ENCODE measurements at places on chromosomes 12 and 14.
A peak's percentile ranks its signal among the peaks of the same experiment; 100 is the strongest.

- DNase-seq: no peak
Observed at GRCh38 chr12:59472273-59472672, 123.6 kb upstream of the SLC16A7 start.

DNA sequence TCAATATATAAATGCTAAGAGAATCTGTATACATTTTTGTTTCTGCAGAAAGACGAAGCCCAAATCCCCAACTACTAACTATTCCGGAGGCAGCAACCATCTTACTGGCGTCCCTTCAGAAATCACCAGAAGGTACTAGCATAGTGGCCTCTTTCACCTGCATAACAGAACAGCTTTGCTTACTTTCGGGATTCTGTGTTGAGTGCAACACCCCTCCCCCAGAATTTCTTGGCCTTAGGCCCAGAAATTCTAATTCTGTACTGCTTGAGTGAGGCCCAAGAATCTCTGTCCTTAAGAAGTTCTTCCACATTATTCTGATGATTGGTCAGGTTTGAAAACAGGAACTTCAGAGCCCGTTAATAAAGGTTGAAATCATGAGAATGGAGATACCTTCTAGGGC is 2.9 kb downstream of the SPX start:
- no peak for DNase-seq

DNA sequence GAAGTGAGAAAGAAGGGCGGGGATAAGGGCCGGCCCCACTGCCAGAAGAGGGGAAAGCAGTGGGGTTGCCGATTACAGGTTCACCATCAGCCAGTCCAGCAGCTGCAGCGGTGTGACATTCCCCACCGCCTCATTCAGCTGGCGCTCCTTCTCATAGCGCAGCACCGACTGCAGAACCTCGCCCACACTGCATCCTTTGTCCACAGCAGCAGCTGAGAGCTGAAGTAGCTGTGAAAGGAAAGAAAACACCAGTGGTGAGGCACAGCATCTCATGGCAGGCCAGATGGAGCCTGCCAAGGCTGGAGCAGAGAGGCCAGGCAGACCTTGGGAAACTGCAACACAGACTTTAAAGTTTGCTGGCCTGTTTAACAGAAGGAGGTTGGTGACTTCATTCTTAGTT is 33.2 kb downstream of the AKAP3 start:
- DNase-seq: no peak

- no peak for DNase-seq
Observed at GRCh38 chr12:3361146-3361545, 129.9 kb upstream of the PRMT8 start.

- DNase-seq: peak; percentile 92
Observed at GRCh38 chr12:104189915-104190555, 25.5 kb upstream of the TXNRD1 start.

DNA sequence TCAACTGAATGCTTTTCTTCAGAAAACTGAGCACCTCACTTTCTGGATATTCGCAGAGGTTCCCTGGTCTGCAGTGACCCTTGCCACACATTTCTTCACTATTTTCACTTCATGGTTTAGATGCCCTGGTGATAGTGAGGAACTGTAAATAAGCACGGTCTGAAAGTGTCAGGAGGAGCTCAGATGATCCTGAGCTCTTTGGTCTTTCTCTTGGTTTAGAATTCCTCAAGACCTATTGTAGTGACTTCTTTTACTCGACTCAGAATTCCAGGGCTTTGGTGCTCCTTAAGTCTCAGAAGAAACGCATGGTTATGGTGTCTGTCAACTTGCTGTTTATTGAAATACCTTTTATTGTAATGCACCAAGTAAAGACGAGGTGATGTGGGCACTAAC is 84.0 kb downstream of the SAMD4A start:
- no peak for DNase-seq

DNA sequence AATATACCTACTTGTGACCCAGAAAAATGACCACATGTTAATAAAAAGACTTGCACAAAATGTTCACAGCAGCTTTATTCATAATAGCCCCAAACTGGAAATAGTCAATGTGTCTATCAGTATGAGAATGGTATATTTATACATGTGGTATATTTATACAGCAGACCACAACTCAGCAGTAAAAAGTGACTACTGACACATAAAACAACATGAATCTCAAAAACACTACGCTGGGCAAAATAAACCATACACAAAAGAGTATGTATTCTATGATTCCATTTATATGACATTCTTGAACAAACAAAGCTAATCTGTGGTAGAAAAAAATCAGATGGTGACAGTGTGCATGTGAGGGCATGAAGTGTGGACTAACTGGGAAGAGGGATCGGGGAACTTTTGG is 35.1 kb downstream of the ARF6 start:
- DNase-seq: no peak

DNA sequence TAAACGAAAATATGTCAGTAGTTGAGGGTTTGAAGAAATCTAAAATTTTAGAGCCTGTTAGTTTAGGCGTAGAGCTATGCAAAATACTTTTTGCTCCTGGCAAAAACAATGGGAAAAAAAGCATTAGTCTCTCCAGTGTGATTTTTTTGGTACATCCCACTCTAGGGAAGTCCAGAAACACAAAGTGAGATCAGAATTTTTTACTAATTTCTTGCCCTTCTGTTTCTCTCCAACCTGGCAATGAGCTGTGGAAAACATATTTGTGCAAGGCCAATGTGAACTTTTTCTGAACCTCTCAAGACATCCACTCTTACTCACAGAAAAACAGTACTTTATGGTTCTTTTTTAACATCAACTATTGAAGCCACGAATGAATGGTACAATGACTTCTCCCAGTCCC is 56.9 kb upstream of the DCN start:
- DNase-seq: no peak

DNA sequence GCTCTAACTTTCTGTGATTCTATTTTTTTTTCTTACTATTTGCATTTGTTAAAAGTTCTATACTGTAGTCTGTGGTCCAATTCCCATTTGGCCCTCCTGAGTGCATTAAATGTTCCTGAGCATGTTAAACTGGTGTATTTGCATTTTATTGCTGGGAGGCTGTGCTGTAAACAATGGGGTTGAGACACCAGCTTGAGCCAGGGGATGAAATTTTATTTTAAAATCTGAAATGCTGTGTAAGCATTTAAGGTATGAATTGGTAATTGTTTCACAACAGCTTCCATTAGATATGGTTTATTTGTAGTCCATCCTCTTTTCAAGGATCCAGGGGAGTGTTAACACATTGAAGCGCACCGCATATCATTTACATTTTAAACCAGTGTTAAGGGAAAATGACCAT is 89.9 kb upstream of the RFX4 start:
- DNase-seq: no peak

GRCh38 chr14:94769391-94770250 is at the start of gene GSC:
GSC (minus strand) TSS chr14:94770113; CDS start chr14:94770015, 98 bp downstream.
- DNase-seq: peak; percentile 63

DNA sequence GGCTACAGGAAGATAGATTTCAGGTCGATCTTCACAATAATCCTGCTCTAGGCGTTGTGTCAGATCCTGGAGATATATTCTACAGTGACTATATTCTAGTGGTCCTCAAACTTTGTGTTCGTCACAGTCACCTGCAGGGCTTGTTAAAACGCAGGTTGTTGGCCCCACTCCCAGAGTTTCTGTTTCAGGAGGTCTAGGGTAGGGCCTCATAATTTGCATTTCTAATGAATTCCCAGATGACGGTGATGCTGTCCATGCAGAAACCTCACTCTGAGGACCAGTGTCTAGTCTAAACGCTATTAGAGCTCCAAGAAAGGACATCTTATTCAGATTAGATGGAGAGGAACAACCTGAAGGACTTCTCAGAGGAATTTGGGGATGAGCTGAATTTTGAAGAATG is 13.2 kb upstream of the SLC6A13 start:
- DNase-seq: no peak

DNA sequence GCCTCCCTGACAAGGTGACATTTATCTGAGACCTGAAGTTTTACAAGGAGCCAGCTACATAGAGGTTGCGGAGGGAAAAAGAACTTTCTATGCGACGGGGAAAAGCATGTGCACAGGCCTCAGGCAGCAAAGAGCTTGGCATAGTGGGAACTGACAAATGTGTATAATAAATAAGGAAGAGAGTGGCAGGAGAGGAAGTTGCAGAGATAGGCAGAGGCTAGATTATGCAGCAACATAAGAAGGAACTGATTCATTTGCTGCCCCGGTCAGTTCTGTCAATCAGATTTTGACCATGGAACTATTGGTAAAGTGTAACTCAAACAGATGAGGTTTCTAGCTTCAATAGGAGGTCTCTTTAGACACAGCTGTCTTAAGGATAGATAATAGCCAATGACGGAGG is 33.7 kb upstream of the RIC8B start:
- DNase-seq: no peak

DNA sequence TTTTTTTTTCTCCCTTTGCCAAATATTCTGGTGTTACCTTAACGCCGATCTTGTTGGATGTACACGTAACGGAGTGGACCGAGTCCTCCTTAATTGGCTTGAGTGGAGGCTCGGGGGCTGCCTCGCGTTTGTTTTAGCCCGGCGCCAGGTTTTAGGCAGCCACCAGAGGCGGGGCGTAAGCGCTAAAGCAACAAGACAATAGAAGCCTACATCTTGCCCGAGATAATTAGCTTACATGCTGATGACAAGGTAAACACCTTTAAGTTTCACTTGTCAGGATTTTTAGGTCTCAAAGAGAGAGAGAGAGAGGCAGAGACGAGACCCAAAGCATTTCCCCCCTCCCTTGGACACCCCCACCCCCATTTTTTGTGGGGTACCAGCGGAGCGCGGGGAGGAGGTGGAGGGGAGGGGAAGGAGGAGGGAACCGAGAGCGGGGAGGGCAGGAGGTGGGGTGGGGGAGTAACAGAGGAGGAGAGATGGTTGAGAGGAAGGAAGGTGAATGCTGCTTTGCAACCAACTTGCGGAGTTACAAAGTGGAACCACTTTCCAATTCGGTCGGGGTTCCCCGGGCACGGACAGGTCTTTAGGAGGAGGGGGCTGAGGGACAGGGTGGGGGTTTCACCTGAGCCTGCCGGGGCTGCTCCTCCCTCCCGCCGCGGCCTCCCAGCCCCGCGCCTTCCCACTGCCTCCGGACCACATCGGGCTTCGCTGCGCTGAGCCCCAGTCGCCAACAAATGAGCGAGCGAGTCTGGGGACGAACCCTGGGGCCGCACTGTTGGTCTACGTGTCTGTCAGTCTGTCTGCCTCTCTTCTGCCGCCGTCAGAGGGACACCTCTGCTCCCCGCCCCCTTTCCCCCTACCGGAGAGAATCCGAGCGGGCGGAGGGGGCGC is at the start of gene NKX2-1:
Gene NKX2-1, minus strand, starts transcription at position 802 of the 891 bp plus-strand sequence. Its CDS starts 103 bp downstream, at position 699.
- DNase-seq: no peak

DNA sequence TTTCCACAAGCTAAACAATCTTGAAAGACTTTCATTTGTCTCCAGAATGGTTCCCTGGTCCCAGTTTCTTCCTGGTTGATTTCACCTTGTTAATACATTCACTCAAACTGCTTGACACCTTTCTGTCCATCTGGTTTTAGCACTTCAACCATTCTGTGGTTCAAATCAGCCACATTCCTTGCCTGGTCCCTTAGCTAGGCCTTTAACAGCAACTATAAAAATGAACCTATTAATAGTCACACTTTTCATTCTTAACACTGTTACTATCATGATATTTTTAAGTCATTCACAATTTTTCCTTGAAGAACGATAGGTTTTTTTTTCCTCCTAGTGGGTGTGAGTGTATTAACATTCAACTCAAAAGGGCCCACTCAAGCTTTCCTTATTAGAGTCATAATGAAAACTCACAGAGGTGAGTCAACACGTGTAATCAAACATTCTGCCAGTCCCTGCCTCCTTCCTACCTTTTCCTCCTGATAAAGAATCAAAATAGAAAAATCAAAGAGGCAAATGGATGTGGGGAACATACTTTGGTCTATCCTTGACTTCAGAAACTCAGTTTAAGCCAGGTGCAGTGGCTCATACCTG is 34.4 kb upstream of the CCNT1 start:
- DNase-seq: no peak

DNA sequence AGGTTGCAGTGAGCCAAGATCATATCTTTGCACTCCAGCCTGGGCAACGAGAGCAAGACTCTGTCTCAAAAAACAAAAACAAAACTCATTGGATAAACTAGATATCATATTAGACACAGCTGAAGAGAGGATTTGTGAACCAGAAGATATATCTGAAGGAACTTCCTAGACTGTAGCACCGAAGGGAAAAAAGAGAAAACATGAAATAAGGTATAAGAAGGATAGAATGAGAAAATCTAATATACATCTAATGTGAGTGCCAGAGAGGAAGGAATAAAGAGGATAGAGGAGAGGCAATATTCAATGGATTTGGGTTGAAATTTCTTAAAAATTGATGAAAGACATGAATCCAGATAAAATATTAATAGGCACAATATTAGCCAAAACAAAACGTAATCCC is 22.5 kb downstream of the TMPRSS12 start:
- DNase-seq: no peak

GRCh38 chr12:103561174-103561573 is 25.9 kb upstream of the STAB2 start:
- DNase-seq: peak; percentile 68

- DNase-seq: no peak
Observed at GRCh38 chr12:119024356-119024755, 43.0 kb downstream of the SRRM4 start.

- DNase-seq: peak; percentile 26
Observed at GRCh38 chr12:10607885-10608458, 5.4 kb downstream of the MAGOHB start.

DNA sequence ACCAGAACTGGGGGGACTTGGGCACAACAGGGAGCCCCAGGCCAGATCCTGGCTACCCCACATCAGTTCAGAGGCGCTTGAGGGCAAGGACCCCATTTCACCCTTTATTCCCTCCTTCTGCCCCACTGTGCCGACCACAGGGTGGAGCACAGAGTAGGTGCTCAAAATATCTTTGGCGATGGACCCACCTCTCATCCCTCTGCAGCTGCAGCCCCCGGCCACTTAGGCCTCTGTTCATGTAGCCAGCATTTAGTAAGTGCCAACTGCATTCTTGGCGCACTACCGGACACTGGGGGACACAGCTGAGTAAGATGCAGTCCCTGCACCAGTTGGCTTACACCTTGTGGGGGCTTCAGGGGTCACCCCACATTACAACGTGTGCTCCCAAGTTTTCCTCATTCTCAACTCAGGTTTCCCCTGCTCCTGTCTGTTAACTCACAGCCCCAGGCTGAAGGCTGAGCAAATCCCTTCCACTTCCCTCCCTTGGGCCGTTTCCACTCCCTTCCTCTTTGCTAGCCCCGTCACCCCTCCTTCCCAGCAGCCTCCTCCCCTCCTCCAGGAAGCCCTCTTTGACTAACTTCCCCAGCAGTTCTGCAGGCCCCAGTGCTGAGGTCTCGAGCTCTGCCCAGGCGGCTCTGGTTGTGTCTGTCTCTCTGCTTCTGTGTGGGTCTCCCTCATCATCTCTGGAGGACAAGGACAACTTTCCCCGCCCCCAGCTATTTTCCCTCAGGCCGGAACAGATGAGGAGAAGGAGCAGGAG is 26.5 kb downstream of the KRT80 start:
- no peak for DNase-seq

GRCh38 chr12:90028635-90029051 is 320.0 kb upstream of the ATP2B1 start:
- DNase-seq: no peak
